Natural killer cell treated with Interleukin-12 subunit alpha and Interleukin-12 subunit beta and Interleukin-15 and Interleukin-18, amount 100 ng/mL, for 72 hours (primary cell): ENCODE measurements at places on chromosomes 3 and 15.

GRCh38 chr3:31247850-31248562, 284.7 kb upstream of the STT3B start:
- DNase-seq, result no peak

DNA sequence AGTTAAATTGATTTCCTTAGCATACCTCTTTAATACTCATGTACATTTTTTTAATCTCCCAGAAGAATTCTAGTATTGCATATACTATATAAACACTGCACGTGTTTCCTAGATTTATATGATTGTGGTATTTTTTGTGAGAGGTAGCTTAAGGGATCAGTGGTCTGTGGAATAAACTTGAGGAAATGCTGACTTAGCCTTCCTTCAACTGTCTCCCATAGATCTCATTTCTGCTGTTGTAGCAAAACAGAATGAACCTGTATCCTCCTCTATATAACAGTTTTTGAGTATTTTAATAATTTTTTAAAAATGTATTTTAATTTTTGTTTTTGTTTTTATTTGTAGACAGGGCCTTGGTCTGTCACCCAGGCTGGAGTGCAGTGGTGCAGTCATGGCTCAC, 86.8 kb downstream of the TCF12 start:
- no peak for DNase-seq

DNA sequence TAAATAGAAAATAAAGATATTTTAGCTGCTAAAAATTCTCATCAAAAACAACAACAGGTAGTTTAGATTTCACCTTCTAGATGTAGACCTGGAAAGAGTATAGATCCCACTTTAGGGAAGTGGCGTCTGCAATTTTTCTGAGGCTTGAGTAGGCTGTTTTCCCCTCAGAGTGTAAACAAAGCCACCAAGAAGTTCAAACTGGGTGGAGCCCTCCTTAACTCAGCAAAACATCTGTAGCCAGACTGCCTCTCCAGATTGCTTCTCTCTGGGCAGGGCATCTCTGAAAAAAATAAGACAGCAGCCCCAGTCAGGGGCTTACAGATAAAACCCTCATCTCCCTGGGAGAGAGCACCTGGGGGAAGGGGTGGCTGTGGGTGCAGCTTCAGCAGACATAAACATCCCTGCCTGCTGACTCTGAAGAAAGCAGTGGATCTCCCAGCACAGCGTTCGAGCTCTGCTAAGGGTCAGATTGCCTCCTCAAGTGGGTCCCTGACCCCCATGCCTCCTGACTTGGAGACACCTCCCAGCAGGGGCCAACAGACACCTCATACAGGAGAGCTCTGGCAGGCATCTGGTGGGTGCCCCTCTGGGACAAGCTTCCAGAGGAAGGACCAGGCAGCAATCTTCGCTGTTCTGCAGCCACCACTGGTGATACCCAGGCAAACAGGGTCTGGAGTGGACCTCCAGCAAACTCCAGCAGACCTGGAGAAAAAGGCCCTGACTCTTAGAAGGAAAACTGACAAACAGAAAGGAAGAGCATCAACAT, 259.6 kb downstream of the STXBP5L start:
- DNase-seq, result no peak

- no peak for DNase-seq
These were observed 25.1 kb downstream of the FSTL1 start for GRCh38 chr3:120425572-120426250.

DNA sequence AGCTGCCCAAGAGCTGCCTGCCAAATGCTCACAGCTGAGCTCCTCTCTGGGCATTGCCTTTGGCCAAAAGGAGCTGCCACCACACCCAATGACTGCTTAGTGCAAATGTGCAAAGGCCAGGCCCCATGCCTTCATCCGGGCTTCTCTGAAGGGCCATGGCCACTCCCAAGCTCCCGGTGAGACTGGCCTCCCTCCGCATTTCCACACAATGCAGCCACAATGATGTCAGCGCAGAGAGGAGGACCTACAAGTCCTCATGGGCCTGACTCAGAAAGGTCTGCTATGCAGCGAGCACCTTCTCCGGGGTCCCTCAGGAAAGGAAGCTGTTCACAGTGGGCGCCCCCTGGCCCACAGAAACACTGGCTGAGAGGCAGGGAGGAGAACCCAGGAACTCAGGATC, 12.7 kb downstream of the OXTR start:
- DNase-seq, result peak; percentile 26

- no peak for DNase-seq
These were observed 79.0 kb downstream of the EPHA3 start for GRCh38 chr3:89186456-89186855.
